ENCODE measurements at places on chromosomes 4 and X.

GRCh38 chrX:149652232-149652981 lies 20.8 kb upstream of the TMEM185A start:
- no peak for DNase-seq

DNA sequence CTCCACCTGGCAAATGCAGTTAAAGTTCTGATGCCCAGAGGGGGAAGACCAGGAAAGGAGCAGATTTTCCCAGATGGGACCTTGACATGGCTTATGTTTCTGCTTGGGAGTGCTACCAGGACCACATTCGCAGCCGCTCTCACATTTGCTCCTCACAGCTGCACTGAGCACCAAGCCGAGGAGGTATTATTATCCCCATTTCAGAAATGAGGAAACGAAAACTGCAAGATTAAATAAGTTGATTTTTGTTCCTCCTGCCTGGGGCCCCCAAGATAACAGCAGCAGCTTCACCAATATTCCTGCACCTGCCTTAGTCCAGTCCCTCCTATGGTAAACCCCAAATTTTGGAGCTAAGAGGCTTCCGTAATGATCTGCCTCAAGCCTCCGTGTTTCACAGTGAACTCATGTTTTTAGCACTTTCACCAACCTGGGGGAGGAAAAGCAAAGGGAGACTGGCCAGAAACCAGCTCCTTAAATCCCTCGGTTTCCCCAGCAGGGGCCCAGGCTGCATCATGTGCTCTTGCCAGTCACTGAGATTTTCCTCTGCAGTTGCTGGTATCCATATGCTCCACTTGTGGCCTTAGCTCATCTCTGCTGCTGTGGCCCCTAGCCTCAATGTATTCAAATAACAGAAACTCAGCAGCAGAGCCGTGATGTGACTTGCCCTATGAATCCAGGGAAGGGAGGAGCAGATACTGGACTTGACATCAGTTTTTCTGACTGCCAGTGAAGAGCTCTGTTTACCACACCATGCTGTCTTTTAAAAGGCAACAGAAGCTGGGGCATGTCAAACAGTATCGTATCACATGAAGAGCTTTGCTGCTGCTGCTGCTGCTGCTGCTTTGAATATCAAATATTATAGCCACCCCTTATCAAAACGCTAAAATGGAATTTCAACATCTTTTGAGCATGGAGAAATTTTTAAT lies 95.5 kb upstream of the KLHL13 start:
- no peak for DNase-seq

GRCh38 chr4:173492315-173492714 lies 37.7 kb downstream of the HAND2 start:
- no peak for DNase-seq

DNA sequence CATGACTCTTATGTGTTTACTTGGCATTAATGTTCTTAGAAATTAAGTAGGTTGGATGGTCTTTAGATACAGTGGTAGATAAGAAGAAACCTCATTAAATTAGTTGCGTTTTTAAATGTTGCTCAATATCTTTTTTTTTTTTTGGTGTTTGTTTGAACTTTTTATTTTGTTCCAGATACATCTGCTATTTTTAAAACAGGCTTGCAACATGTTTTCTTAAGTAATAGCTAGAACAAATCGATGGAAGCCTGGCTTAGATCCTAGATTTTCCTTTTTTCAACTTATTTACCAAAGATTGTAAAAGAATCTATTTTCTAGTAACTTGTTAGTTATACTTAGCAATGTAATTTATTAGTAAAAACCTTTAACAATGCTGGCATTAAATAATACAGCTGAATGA lies 9.3 kb downstream of the CNKSR2 start:
- no peak for DNase-seq

- no peak for DNase-seq
Observed at GRCh38 chr4:76784237-76784636, 113.7 kb downstream of the SOWAHB start.

DNA sequence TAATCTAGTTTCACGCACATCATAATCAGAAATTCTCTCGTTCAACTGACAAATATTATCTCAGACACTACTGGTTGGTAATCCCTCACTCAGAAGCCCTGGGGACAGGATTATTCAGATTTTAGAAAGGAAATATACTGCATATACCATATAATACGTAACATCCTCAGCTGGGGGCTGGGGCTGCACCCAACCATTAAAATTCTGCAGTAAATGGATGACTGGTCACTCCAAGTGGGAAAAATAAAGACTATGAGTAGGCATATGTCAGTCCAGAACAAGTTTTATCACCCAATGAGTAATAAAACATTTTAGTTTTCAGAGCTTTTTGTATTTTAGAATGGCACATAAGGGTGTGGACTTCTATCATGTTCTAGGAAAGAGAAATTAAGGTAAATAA lies 121.7 kb upstream of the MAP3K15 start:
- DNase-seq: no peak

DNA sequence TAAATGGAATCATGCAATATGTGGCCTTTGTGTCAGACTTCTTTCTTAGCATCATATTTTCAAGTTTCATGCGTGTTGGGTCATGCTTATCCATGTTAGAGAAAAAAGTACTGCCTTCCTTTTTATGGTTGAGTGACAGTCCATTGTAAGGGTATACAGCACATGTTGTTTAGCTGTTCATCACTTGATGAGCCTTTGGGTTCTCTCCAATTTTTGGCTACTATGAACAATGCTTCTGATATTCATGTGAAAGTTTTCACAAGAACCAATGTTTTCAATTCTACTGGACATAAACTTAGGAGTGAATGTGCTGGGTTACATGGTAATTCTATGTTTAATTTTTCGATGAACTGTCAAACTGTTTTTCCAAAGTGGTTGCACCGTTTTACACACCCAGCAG lies 28.1 kb upstream of the LNX1 start:
- no peak for DNase-seq

DNA sequence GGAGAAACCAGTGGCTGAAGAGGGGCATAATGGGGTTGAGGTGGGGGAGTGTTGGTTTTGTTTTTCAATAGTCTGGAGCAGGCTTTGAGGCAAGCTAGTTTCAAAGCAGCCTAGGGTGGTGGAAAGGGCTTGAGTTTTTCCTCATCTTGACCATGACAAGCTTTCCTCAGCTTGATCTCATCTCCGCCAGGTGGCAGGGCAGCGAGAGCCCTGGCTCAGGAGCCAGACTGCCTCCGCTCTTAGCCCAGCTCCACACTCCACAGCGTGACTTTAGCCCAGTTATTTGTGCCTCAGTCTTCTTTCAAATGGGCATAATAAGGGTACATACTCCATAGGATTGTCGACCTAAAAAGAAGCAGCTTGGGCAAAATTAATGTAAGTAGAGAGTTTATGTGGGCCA lies 29.9 kb upstream of the SOWAHD start:
- DNase-seq: no peak

DNA sequence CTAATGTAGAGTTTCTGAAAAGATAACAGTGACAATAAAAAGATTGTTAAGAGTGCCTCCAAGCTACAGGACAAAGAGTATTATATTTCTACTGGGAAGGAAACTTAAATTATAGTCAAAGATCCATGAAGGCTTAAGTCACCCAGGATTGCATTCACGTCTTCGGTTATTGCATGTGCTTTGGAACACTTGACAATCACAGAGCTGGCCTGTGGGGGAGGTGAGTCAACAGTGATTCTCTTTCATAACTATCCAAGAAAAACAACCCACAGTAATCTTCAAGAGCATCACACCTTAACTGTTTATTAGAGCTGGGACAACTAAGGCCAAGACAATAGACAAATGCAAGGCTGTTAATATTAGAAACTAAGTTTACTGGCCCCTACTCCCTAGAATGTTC lies 40.3 kb downstream of the PDGFC start:
- DNase-seq: no peak

DNA sequence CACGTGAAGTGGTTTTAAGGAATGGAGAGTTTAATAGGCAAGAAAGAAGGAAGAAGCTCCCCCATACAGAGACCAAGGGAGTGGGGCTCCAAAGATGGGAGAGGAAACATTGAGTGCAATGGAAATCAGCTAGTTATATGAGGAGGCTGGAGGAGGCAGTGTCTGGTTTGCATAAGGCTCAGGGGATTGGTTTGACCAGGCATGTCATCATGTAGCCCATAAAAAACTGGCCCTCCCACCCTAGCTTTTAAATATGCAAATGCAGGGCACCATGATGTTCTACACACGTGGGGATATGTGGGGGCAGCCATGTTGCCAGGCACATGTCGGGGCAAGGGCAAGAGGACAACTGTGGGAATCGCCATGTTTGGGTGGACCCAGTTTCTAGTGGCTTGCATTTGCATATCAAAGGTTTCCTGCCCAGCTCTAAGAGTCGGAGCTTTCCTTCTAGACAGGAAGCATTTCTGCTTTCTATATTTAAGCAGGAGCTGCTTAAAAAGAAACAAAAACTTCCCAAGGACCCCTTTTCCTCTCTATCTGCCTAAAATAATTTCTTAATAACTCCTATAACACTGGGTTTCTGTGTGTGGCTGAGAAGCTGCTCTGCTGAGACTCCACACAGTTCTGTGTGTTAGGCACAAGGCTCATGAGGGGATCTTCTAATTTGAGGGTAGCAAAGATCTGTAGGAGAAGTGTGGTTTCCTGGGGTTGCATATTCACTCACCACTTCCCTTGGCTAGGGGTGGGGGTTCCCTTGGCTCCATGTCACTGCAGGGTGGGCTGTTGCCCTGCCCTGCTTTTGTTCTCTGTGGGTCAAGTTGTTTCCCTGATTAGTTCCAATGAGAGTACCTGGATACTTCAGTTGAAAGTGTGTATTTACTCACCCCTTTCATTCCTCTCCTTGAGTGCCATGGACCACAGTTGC lies 113.5 kb downstream of the VSIG4 start:
- no peak for DNase-seq

DNA sequence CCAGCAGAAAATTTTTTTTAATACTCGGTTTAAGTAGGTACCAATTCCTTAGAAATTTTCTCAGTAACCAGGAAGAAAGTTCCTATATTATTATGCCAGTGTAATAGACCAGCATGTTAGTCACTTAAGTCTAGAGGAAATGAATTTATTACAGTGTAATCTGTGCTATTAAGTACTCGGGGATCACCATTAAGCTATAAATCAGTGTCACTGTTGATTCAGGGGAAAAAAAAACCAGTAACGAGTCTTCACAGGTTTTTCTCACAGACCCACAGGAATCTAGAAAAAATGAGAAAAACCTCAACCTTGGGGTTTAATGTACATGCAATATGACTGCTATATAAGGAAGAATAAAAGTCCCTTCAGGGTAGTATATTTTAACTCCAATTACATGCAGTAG lies 138.3 kb upstream of the IL1RAPL2 start:
- no peak for DNase-seq

DNA sequence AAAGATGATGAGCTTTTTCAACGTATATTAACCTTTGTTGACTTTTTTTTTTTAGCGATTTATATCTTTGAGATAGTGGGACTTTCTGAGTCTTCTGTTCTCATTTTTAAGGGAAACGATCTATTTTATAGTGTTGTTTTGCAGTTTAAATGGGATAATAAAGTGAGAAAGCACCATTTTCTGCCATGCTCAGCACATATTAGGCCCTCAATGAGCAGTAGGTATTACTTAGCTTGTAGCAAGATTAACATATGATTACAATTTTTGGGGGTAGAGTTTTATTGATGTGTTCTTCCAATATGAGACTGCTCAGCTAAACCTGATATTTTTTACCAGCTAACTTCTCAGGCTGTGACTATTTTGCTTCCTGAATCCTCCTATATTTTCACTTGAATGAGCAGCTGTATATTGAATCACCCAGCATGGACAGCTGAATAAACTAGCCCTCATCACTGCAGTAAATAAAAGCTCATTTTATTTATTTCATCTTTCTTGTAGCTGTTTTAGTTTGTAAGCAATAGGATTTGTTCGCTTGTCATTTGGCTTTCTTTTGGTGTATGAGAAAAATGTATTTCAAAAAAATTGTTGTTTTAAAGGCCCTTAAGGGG lies 43.7 kb downstream of the UGT8 start:
- no peak for DNase-seq

DNA sequence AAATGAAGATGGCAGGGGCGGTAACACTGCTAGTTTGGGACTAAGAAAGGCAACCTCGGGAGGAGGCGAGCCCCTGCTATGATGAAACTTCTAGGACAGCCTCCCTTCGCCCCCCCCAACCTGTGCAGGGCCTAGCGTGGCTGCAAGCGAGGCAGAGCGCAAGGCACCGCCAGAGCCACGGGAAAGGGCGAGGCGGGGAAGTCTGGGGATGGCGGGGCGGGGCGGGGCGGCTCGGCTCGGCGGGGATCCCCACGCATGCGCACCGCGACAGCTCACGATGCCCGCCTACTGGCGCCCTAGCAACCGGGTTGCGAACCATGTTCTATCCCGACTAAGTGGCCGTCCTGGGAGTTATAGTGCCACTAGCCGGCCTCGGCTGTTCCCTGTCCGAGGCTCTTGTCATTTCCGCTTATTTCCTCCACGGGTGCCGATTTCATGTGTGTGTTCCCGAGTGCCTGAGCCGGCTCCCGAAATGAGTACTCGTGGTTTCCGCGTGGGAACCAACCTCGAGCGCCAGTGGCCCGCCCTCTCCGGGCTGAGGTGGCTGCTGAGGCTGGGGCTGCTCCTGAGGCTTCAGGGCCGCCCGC lies 28.7 kb upstream of the RBMX start:
- DNase-seq: peak; percentile 1

DNA sequence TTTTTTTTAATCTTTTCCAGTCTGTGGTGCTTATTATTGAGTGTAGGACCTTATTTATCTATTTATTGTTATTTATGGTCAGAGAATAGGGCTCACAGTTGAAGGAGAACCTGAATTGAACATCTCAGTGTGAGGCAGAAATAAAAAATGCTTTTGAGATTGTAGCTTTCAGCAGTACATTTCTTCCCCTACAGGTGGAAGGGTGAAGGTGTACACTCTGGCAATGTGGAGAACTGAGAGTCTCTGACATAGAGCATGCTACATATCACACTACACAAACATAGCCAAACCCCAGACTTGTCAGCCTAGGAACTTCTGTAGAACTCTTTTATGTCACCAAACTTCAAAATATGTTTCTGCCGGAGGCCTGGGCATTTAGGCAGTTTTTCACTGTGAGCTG lies 140.2 kb downstream of the STIM2 start:
- no peak for DNase-seq

DNA sequence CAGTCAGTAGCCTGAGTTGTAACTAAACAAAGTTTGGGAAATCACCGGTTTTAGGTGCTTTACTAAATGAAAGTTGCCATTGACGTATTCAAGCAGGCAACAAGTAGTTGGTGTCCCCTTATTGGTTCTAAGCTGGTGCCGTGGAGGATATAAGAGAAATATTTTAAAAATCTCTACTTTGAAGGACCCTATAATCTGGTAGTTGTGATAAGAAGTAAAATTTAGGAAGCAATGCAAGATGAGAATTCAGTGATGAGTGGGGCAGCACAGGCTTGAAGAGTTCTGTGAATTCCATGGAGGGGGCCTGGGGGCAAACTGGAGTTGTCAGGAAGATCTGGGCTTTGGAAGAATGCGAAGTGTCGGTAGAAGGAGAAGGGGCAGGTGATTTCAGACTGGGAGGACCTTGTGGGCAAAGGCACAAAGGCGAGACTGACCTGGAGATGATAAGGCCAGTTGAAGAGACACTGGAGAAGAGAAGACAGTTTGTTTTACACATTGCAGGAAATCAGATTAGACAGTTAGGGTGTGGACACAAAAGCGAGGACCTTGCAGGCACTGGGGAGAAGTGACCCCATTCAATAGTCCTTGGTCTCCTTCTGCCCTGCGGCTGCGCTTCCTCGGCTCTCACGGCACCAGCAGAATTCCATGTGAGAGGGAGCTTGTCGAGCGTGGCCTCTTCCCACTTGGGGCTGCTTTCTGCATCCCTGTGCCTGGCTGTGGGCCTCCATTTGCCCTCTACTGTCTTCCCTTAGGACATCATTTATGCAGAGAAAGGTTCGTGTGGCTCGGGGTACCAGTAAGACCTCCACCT lies 1.3 kb downstream of the RHOH start:
- no peak for DNase-seq

Measured in NCI-H446 (cell line).